Activated CD4-positive, alpha-beta T cell treated with anti-CD3 and anti-CD28 coated beads for 1 hour (primary cell): ENCODE measurements at places on chromosomes 3 and 15.

GRCh38 chr3:121649645-121650044, 11.1 kb downstream of the HCLS1 start:
- DNase-seq: no peak

DNA sequence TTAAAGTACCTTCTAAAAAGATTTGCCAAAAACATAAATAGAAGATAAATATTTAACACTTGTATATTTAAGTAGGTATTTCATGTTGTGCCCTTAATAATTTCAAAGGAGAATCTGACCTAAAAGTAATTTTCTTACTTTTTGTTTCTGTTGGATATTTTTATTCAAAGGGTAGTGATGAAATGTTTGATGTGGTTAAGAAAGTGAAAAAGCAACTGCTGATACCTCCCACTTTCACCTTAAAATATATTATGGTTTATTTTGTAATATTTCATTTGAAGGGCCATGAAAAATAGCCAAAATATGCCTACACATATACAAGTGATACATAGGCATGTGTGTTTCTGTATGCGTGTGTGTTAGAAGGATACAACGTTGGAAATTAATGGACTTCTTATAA, 5.8 kb upstream of the SLITRK3 start:
- no peak for DNase-seq

DNA sequence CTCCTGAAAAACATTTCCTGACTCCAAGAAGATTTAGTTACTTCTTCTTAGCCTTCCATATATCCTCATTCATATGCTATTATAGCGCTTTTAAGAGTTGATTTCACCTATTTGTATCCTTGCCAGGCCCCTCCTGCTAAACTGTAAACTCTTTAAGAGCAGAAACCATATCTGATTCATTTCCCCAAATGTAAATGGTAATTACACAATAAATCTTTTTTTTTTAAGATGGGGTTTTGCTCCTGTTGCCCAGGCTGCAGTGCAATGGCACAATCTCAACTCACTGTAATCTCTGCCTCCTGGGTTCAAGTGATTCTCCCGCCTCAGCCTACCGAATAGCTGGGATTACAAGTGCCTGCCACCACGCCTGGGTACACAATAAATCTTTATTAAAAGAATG, 4.5 kb downstream of the DLEC1 start:
- no peak for DNase-seq

DNA sequence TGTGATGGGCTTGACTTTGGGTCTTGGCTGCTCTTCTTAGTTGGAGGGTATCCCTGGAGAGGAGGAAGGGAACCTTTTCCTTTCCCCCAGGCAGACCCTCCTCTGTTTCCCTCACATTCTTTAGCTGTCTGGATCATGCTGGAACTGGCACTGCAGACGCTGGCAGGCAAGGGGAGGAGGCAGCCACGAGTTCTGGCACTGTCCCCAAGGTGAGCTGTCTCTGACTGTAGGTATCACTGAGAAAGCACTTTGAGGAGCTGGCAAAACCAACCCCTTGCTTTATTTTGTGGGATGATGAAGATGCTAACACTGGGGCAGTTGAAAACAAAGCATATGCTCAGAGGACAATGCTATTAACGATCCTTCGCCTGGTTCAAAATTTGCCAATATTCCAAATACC, 175.0 kb downstream of the SOX2 start:
- DNase-seq: no peak

GRCh38 chr3:77038468-77038929, 1.4 kb upstream of the ROBO2 start:
- no peak for DNase-seq

DNA sequence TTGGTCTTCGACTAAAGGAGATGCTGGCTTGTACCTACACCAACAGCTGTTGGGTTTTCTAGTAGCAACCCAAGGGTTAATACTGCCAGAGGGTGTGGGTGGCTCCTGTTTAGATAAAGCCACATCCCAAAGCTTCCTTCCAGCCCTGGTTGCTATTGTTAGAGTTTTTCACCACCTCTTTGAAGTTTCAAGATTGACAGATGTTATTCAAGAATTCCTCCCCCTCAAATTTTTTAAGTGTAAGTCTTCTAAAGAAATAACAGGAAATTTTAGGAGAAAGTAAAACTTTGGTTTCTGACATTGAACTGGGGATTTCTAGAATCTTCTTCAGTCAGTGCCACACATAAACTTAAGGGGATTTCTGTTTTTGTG, 60.9 kb downstream of the TGFBR2 start:
- no peak for DNase-seq

DNA sequence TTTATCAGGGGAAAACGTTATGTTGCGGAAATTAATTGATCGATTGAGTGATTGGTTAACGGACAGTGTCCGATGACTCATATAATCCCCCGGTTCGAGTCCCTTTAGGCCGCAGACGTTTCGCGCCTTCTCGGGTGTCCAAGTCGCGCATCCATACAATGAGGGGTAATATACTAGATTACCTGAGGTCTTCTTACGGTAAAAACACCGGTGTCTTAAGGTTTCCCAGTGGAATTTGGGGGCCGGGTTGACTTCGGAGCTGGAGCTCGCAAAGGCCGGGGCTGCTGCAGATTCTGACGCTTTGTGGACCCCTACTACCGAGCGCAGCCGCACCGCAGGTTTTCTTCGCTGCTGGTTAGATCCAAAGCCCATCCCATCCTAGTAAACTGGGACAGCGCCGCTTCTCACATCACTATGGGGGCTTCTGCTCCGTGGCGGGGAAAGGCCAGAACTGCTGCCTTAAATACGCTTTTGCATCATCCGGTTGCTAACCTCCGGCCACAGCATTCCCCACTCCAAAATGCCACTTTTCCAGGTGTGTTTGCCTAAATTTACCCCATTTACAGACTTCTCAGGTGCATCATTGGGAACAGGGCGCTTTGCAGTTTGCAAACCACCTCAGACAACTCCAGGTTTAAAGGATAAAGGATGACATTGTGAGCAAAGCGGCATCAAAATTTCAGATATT, 858 bp upstream of the SACM1L start:
- DNase-seq: no peak

GRCh38 chr3:188370081-188370830, 216.3 kb downstream of the LPP start:
- DNase-seq: no peak

- no peak for DNase-seq
Observed at GRCh38 chr3:127406309-127407025, 118.6 kb upstream of the PRR20G start.
